ENCODE measurements at places on chromosomes 5 and 9.
A peak's percentile ranks its signal among the peaks of the same experiment; 100 is the strongest.

DNA sequence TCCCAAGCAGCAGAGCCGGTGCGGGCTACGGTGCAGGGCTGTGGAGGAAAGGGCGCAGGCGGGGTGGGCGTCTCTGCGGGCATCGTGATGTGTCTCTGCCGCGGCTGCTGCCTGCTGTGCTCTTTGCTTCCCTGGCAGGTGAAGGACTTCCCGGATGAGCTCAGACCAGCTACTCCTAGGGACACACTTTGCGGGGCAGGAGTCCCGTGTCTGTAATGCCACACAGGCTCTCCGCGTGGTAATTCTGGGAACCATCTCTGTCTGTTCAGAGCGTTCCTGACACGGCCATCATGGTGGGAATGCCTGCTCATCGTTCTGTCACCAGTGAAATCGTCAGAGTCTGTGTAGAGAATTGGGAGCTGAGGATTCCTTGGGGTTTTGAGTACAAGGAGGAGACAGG is 235.5 kb downstream of the FANCC start:
- no peak for DNase-seq

DNA sequence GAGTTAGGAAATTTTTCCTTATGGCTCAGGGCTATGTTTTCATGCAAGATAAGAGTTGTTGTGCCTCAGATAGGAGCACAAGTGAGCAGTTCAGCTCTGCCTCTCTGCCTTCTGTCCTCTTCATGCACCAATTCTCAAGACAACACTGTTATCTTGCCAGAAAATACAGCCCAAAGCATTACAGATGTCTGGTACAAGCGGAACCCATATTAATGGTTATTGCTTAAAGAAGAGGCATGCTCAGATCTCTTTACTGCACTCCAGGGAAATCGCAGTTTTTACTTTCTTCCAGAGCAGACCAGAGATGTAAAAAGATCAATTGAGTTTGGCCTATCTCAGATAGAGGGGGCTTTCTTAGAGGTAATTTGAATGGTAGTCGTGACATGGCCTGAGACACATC is 361.6 kb upstream of the WWC1 start:
- no peak for DNase-seq

DNA sequence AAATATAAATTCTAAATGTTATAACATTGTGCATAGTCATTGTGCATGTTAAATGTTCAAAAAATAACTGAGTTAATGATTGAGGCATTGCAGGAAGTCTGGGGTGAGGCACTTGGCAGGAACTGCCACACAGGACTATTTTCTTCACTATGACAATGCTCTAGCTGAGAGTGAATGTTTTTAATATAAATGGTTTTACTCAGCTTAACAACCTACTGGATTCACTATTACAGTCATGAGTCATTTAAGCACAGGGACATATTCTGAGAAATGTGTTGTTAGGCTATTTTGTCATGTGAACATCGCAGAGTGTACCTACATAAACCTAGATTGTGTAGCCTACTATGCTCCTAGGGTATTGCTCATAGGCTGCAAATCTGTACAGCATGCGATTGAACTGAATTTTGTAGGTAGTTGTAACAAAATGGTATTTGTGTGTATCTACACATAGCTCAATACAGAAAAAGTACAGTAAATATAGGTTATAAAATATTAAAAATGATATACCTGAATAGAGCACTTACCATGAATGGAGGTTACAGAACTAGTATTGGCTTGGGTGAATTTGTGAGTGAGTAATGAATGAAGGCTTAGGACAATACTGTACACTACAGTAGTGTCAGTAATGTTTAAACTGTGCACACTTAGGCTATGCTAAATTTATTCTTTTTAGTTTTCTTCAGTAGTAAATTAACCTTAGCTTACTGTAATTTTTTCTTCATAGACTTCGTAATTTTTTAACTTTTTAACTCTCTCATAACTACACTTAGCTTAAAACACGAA is 346.1 kb upstream of the PTGER4 start:
- DNase-seq: no peak

DNA sequence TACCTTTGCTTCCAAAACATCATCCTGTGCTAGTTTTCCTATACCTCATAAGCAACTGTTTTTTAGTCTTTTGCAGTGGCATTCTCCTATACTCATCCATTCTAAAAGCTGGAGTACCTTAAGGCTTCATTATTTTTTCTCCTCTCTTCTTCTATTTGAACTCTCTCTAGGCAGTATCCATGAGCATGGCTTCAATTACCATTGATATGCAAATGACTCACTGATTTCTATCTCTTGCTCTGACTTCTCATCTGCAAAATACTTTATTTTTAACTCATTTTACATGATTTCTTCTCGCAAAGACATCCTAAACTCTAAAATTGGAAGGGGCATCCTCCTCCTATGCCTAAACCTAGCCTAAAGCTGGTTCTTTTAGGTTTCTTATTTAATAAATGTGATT is 365.1 kb upstream of the NUDT12 start:
- DNase-seq: no peak

- no peak for DNase-seq
Observed at GRCh38 chr5:41878643-41879478, 8.6 kb upstream of the OXCT1 start.

GRCh38 chr5:38994324-38994927 is 79.8 kb downstream of the RICTOR start:
- DNase-seq: peak; percentile 55

DNA sequence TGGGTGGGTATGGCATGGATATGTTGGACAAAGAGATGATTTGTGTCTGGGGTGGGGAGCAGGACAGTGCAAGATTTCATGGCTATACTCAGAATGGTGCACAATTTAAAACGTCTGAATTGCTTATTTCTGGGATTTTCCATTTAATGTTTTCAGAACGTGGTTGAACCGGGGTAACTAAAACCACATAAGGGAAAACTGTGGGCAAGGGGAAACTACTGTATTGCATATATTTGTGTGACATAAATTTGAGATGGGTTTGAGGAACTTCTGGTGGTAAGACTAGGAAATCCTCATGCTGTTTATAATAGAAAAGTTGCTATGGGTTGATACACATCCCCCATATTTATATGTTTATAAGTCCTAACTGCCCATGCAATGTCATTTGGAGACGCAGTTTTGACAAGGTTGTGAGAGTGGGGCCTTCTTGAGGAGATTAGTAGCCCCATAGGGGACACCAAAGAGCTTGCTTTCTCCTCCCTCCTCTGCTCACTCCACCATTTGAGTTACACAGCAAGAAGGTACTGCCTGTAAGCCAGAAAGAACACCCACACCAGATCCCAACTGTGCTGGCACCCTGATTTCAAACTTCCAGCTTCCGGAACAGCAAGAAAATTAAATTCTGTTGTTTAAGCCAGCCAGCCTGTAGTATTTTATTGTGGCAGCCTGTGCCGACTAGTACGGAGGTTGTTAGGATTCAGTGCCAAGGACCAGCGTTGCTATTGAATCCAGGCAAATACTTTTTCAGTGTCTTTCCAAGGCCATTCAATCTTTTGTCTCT is 2118.9 kb downstream of the MAT2B start:
- no peak for DNase-seq

GRCh38 chr9:134229466-134230091 is 65.2 kb upstream of the RNU6ATAC start:
- no peak for DNase-seq

- DNase-seq: peak; percentile 6
Observed at GRCh38 chr5:163407034-163407655, 30.2 kb upstream of the CCNG1 start.

GRCh38 chr5:139392678-139393496 is 2.0 kb downstream of the PROB1 start:
- DNase-seq: no peak

DNA sequence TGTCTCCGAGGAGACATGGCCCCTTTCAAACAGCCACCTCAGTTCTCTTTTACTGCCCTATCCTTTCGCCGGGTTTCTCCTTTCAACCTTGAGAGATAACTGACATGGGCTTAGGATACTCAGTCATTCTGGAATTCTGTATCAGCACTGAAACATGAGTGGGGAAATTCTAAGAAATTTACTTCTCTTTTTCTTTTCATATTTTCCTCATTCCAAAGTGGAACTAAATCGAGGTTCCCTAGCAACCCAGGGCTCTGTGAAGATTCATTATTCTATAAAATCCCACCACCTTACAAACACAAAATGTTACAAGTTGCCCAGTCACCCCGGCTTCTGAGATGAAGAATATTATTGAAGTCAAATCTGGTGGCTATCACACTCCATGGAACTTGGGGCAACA is 319.2 kb downstream of the ENC1 start:
- no peak for DNase-seq

DNA sequence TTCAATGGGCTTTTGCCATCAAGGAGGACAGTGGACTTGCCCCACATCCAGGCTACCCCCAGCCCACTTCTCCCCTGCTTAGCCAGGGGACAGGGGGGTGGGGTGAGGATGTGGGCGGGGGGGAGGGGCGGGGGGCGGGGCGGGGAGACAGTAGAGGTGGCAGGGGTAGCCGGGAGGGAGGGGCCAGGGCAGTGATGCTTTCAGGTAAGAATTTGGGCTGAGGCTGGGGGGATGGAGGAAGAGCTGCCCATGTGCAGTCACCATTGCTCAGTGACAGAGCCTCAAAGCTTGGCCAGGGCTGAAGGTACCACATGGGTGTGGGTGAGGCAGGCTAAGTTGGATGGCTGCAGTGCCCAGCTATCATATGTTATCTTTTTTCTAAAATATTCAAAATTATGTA is 40.7 kb upstream of the HNRNPA0 start:
- no peak for DNase-seq

GRCh38 chr5:173237143-173237874 is 2.3 kb upstream of the NKX2-5 start:
- no peak for DNase-seq

DNA sequence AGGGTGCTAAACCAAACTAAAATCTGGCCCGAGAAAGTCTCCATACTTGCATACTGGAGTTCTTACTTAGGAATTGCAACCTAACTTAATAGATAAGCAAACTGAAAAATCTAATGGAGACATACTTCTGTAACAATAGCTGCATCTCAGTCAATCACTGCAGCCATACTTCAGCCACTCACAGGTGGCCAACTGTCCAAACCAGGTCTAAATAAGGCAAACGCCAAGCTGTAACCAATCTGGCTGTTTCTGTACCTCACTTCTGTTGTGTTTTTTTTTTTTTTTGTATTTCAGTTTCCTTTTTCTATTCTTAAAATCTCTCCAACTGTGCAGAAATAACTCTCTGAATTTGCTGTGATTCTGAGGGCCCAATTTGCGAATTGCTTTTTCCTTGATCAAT is 4.4 kb upstream of the NDUFB6 start:
- DNase-seq: no peak

DNA sequence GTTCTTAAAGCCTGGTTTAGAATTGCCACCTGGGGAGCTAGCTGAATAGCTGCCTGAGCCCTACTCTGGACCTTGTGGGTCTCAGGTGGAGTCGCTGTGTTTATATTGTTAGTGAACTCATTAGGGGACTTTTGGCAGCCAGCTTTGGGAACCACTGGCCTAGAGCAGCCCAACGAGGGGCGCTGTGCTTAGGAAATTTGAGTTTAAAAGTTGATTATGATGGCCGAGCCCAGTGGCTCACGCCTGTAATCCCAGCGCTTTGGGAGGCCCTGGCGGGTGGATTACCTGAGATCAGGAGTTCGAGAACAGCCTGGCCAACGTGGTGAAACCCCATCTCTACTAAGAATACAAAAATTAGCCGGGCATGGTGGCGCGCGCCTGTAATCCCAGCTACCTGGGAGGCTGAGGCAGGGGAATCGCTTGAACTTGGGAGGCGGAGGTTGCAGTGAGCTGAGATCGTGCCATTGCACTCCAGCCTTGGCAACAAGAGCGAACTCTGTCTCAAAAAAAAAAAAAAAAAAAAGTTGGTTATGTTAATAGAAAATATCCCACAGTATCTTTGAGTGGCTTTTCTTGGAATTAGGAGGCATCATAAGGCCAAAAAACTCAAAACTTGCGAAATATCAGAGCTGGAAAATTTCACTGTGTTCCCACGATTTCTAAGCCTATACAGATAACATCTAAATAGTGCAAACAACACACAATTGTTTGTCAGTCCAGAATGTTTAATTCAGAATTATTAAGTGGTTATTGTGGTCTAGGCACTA is 809 bp downstream of the MCCC2 start:
- no peak for DNase-seq

DNA sequence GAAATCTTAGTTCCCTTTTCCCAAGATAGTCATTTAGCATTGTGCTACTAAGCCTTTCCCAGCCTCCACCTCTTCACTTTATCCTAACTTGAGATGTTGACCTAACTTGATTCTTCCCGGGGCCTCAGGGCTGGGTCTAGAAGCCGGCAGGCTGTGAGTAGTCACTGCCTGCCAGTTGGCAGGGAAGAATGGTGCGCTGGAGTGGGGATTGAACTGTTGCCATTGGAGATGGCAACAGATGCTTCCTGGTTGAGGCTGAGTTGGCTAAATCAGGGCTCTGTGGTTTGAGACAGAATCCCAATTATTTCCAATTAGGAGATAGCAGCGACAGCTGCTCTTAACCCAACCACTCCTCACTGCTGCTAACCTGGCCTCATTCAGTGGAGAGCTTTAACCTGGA is 343.1 kb downstream of the BRINP1 start:
- no peak for DNase-seq

GRCh38 chr5:5264727-5265126 is 124.6 kb downstream of the ADAMTS16 start:
- no peak for DNase-seq

DNA sequence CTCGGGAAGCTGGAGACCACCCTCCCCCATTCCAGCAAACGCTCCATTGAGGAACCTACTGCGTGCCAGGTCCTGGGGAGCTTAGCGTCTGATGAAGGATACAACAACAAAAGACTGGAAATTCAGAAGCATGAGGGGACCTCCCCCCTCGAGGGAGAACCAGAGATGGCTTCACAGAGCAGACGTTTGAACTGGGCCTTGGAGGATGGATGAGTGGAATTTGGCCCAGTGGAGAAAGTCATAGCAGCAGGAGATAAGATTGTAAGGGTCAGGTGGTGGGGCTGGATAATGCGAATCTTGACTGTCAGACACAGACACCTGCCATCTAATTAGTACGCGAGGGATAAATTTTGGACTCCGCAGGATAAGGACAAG is 1.2 kb upstream of the SLC25A51 start:
- DNase-seq: no peak

DNA sequence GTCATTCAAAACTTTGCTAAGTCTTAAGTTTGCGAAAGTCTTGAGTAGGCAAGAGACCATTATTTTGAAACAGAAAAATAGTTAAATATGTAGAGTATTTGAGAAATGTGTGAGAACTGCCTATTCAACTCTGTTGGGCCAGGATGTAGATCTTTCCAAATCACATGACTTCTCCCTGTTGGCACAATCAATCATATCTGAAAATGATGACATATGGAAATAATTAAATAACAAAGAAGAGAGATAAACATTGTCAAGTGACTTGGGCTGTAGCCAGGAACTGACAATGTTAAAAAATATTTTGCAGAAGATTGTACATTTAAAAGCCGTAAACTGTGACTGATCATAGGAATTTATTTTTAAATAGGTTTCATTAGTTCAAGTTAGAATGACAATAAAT is 104.6 kb upstream of the IL6ST start:
- DNase-seq: no peak

- DNase-seq: peak; percentile 91
Observed at GRCh38 chr9:130042885-130043653, at the start of gene FNBP1. Gene FNBP1, minus strand, starts transcription at chr9:130043189. Its CDS starts 214 bp downstream, at chr9:130042975.

GRCh38 chr9:127981559-127982121 is 851 bp upstream of the EEIG1 start:
- no peak for DNase-seq
